ENCODE measurements at places on chromosomes 1 and 21.

DNA sequence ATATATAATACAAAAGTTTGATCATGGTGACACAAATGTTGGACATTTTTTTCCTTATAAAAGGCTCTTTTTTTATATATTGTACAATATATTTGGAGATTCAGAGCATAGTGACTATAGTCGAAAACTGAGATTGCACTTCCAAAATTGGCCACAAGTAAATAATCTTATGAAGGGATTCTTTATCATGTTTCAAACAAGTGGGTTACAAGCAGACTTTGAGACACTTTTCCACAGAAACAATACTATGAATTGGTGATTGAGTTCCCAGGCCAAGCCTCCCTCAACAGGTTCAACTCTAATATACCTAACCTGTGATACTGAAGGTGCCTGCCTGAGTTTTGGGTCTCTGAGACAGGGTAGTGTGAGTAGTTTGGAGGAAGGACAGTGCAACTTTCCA is 13.8 kb downstream of the LEPR start:
- DNase-seq: no peak

GRCh38 chr1:184820956-184821355 is 66.3 kb upstream of the EDEM3 start:
- no peak for DNase-seq

- no peak for DNase-seq
These were observed 91.9 kb downstream of the RYR2 start for GRCh38 chr1:237133921-237134320.

DNA sequence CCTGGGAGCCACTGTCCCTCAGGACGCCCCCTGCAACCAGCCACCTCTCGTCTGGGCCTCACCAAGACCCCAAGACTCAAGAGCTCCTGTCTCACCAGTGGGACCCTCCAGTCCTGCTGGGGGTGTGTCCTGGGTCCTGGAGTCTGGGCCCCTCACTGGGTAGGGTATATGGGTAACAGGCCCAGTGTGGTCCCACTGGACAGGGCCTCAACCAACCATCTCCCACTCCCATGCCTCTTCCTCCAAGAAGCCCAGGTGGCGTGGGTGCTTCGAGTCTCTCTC is 725 bp upstream of the VWA1 start:
- DNase-seq: no peak

Data from fibroblast of mammary gland (primary cell).